ENCODE measurements at places on chromosomes 7 and 10.

DNA sequence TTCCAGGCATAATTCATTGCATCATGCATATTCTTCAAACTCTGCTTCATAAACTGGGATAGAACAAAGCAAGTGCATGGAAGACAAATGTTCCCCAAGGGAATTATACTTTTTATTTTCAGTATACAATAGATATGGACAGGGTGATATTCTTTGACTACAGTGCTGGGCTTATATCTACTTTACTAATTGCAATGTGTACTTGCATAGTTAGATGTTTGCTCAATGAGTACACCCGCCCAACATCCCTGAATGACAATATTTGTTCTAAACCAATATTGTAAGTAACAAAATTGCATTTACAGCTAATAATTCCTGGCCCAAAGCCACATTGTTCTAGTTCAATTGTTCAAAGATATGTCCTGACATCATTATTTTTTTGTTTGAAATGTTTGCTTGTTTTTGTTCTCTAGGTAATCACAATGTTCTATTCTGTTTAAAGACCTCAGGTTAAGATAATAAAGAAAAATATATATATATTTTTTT lies 171.4 kb downstream of the PTN start:
- DNase-seq: no peak

- no peak for DNase-seq
Measured at GRCh38 chr7:39898867-39899266, 51.2 kb upstream of the CDK13 start.

DNA sequence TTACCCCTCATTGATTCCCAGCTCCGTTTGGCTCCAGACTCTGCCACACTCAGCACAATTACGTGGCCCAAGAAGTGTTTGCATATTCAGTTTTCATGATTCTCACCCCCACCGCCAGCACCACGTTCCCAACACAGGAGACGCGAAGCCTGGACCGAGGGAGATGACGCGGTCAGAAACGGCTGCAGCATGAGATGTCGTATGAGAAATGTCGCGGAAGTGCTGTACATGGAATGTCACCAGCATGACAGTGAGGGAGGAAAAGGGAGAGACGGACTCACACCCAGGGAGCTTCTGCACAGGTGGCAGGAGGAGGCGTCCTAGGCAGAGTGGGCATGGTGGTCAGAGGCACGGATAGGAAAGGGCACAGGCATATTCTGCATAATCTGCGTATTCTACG lies 188.3 kb downstream of the WDR37 start:
- no peak for DNase-seq

DNA sequence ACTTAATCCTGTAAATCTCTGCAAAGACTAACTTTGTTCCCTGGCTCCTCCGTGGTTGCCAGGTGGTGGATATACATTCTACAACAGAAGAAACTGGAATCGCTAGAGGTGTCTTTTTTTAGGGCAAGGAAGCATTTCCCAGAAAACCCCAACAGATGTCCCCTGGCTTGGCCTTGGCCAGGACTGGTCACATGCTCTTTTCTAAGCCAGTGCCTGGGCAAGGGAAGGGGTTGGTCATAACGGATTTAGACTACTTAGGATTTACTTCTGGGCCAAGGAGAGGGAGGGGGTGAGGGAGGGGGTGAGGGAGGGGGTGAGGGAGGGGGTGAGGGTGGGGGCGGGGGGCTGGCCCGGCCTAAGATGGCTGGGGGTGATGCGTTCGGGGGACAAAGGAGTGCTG lies 105.7 kb downstream of the SNX10 start:
- DNase-seq: no peak

DNA sequence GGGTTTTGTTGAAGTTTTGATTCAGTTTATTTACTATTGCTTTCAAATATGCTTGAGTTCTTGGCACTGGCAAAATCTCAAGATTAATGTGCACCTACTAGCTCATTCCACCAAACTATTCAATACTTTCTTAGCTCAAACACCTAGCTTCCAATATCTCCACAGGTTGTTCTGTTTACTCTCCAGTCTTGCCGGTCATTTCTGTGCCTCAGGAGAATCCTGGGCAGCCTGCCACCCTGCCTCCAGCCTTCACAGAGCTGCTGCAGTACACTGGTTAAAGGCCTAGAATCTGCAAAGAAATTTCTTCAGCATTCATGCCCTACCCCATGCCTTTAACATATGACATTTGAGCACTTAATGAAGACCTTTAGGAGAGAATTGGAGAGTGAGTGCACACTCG lies 4.0 kb upstream of the TMEM106B start:
- no peak for DNase-seq

- DNase-seq: no peak
Measured at GRCh38 chr10:107749235-107749634, 584.7 kb upstream of the SORCS1 start.

DNA sequence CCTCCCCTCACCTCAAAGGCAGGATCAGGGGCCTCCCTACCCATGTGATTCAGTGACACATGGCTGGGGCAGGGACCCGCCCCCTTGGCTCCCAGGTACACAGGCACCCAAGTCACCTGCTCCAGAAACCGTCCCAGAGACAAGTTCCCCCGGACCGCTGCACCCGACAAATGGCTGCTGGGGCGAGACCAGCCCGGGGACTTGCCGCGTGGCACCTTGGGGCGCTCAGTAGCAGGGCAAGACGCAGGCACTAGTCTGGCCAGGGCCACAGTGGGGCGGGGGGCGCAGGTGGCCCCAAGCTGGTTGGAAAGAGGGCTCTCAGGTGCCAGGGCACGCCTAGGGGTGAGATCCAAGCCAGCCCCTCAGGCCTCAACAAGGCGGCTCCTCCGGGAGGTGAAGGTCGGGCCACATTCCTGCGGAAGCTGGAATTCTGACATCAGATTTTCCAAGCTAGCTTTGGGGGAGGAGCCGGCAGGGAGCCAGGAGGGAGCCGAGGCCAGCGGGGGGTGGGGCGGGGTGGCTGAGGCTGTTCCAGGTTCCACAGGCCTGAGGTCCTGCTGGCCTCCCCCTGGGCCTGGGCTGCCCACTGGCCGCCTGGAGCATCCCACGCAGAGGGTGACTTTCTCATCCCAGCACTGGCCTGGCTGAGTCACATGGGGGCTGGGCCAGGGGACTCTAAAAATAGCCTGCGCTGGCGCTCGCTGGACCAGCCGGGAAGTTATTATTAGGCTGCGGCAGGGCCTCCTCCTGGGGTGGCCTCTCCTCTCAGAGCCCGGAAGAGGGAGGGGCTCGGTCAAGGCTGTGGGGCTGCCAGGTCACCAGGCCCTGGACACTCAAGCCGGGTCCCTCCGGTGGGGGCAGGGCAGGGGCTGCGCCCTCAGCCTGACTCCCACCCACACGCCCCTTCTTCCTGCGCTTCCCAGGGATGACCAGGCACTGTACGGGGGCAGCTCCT lies 20.5 kb upstream of the INPP5A start:
- no peak for DNase-seq

DNA sequence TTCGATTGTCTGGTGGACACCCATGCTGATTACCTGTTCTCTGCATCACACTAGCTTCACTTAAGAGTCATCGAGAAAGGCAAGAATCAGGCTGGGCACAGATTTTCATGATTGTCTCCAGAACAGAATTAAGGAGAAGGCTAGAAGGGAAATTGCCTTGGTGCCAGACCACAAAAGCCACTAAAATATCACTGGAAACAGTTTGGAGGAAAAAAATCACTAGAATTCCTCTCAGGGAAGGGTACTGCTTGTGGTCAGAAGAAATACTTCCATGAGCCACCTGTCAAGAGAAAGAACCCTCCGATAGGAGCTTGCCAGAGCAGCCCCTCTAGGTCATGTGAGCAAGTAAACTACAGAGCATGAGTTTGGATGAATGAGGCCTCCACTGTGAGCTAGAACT lies 269.3 kb upstream of the TEX47 start:
- no peak for DNase-seq

GRCh38 chr7:7190142-7190541 lies 7.8 kb downstream of the C1GALT1 start:
- no peak for DNase-seq

- no peak for DNase-seq
Measured at GRCh38 chr7:83101530-83101929, 61.2 kb downstream of the PCLO start.

- no peak for DNase-seq
Measured at GRCh38 chr7:78620920-78621319, 822.3 kb downstream of the PHTF2 start.

- no peak for DNase-seq
Measured at GRCh38 chr10:98293550-98294269, 25.7 kb upstream of the LOXL4 start.

DNA sequence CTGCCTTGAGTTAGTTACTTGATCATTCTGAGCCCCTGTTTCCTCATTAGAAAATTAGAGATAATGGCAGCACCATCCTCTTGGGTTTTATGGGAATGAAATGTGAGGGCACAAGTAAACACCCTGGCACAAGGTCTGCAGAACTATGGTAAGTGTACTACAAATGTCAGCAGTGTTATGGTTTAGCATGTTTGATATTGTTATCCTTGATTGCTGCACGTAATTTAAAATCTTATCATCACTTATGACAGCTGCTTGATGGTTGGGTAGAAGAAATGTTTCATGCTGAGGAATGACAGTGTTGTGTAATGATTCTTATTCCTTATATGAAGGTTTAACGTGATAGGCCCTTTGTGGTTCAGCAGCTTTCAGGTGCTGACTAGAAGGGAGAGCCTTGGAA lies 134.3 kb downstream of the KAT6B start:
- DNase-seq: no peak

DNA sequence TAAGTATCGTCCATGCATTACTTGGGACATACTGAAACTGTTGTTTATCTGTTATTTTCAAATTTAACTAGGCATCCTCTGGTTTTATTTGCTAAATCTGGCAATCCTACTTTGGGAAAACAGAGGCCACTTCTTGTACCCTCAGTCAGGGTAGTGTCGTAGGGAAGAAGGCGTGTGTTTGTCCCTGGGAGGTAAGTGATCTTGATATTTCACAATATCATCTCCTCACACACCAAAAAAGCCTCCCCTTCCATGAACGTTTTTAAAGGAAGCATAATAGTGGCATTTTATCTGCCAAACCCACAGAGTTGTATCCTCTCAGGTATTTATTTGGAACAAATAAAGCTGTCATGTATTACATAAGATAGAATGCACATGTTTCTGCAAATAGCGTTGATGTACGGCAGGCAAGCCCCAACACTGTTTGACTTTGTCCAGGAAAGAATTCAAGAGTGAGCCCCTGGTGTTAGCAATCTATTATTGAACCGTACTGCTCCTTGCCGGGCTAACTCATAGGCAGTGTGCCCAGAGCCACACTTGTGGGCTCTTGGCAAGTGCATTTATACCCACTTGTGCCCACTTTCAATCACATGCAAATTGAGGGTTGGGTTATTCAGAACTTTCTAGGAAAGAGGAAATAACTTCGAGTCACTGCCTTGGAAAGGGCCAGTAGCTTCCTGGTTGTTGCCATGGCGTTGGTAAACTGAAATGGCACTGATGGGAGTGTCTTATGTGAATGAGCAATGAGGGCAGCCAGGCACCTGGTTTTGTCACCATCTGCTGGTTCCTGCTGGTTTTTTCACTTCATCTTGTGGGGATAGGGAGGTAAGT lies 266.0 kb downstream of the USP6NL start:
- no peak for DNase-seq

DNA sequence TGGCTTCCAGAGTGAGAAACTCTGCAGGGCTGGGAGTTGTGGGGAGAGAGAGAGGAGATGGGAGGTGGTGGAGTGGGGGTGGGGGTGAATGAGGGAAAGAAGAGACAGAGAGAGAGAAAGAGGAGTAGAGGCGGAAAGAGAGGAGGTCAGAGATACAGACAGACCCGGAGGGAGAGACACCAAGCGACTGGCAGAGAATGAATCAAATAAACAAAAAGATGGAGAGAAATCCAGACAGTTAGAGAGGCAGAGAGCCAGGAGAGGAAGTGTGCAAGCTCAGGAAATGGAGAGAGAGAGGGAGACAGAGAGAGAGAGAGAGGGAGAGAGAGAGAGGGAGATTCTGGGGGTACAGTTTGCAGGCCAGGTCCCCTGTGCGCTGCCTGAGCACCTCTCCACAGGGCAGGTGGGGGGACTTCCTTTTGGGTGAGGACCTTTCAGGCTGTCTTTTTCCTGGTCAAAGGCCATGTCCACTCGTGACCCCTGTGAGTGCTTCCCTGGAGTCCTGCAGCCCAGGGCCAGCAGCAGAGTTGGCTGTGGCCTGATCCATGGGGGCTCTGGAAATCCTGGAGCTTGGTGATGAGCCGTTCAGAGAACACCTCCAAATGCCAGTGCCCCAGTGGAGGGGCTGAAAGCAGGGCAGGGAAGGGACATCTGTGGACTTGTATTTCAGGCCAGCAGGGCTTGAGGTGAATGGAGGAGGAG lies 25.0 kb upstream of the PCBD1 start:
- no peak for DNase-seq
